Stimulated activated CD4-positive, alpha-beta T cell treated with anti-CD3 and anti-CD28 coated beads, Interleukin-2, amount 100 ng/mL, for 4 hours (primary cell): ENCODE measurements at places on chromosomes 6 and 20.

DNA sequence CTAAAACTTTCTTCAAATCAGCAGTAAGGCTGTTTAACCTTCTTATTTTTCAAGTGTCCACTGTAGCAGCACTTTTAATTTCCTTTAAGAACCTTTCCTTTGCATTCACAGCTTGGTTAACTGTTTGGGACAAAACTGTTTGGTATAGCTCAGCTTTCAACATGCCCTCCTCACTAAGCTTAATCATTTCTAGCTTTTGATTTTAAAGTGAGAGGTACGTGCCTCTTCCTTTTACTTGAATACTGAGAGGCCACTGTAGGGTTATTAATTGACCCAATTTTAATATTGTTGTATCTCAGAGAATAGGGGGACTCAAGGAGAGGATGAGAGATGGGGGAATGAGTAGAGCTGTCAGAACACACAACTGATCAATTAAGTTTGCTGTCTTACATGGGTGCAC, 129.5 kb upstream of the MMS22L start:
- no peak for DNase-seq

- no peak for DNase-seq
Observed at GRCh38 chr20:57837208-57838035, 127.6 kb upstream of the PMEPA1 start.

- no peak for DNase-seq
Observed at GRCh38 chr6:31785475-31785874, 8.3 kb upstream of the VWA7 start.

- DNase-seq = peak; percentile 68
Observed at GRCh38 chr6:44002593-44003344, 124.5 kb downstream of the MRPL14 start.

GRCh38 chr20:58755766-58756449, 63.3 kb downstream of the NPEPL1 start:
- DNase-seq = no peak

DNA sequence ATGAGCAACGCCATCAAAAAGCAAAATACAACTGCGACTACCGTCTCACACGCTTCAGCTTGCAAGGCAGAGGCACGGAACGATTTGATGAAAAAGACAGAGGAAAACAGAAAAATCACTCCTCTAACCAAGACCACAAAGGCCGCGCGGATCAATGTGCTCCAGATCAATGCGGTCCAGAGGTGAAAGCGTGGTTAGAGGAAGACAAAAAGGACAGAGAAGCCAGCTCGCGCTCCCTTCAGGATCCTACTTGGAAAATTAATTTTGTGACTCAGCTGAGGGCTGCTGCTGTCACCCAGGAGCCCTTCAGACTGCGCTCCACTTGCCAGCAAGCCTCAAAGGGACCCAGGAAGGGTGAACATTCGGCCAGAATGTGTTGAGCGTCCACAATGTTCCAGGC, 140.2 kb upstream of the RPS6KA2 start:
- no peak for DNase-seq

GRCh38 chr6:70538376-70538775, 28.4 kb upstream of the SDHAF4 start:
- no peak for DNase-seq

- no peak for DNase-seq
Observed at GRCh38 chr6:39446909-39447308, 124.4 kb upstream of the KCNK16 start.

- DNase-seq = no peak
Observed at GRCh38 chr6:161635975-161636374, 362.1 kb upstream of the AGPAT4 start.

DNA sequence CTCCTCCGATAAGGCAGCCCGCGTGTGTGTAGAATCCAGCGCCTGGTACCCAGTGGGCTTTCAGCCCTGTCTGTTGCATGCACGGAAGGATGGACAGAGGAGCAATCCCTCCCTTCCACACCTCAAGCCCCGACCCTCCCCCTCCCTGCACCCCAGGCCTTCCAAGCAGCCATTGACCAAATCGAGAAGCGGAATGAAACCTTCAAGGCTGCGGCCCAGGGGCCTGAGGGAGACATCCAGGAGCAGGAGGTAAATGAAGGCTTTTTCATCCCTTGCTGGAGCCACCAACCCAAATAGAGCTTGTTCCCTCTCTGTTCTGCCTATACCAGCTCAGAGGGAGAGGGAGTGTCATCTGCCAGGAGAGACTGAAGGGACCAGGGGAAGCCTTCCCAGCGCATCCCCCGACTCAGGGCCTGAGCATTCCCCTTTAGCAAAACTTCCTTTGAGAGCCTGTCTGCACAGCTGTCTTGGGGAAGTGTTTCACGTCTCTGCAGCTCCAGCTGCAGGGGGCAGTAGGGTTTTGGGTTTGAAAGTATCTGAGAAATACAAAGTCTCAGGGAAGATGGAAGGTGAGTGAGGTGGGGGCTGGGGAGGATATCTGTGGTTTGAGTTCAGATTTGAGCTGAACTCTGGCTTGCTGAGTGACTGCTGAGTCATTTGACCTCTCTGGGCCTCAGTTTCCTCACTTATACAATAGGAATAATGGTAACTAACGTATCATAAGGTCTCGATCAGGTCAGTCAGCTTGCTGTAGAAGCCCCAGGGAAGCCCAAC, 16.1 kb downstream of the FGD2 start:
- peak; percentile 69 for DNase-seq

DNA sequence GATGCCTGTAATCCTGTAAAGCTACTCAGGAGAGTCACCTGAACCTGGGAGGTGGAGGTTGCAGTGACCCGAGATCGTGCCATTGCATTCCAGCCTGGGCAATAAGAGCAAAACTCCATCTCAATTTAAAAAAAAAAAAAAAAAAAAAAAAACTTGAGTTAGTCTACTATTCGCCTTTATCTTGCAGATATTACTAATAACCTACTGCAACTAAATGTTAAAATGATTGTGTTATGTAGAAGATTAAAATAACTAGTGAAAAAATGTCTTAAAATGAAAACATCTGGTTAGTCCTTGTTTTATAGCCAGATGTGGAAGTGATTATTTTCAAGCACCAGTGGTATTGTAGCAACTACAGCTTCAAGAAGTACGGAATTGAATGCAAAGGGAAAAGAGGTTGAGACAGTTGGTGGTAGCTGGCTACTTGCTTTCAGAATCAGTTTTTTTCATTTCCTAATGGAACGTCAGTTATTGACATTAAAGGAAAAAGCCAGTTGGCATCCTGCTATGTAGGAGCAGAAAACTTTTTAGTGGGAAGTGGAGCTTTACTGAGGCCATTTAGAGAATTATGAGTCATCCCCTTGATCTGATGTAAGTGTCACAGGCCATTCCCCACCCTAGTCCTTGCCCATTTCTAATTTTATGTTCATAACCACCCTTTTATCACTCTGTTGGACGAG, 43.8 kb upstream of the DYNLRB1 start:
- no peak for DNase-seq

DNA sequence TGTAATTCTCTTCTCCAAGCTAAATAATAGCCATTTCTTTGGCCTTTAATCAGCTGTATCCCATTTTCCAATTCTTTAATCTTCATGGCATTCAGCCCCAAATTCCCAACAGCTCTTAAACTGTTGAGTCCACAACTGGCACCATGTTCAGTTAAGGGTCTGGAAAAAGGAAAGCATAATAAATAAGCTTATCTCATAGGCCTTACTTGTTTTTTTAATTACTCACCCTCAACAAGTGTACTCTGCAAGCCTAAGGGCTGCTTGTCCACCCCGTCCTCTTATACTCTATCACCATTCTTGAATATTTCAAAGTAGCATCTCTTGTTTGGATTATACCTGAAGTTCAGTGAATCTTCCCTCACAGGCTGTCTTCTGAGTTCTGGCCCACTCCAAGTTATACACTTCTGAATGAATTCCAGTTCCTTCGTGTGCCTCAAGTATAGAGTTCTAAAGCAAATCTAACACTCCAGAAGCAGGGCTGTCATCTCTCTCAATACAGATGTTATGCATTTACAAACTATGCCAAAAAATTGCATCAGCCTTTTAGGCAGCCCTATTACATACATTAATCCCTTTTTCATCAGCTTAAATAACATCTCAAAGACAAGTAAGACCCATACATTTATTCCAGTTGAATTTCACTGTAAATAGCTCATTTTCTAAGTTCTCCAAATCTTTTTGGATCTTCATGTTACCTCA, 98.7 kb downstream of the COL21A1 start:
- no peak for DNase-seq

- DNase-seq = no peak
Observed at GRCh38 chr20:15512916-15513315, 1060.3 kb downstream of the KIF16B start.

DNA sequence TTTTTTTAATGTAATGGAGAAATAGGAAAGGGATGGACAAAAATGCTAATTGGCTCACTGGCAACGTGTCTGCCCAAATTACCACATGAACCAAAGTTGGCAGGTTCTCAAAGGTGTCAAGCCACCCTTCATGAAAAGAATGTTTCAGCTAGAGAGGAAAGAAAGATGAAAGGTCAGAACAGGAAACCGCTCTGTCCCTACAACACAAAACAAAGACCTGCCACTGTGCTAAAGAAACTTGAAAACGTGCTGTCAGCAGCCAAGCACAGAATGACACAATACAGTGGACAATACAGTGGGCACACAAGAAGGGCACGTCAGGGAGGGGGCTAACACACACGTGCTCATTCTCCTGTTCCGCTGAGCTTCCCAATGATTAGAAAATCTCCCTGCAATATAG, 4.9 kb downstream of the PREP start:
- no peak for DNase-seq

DNA sequence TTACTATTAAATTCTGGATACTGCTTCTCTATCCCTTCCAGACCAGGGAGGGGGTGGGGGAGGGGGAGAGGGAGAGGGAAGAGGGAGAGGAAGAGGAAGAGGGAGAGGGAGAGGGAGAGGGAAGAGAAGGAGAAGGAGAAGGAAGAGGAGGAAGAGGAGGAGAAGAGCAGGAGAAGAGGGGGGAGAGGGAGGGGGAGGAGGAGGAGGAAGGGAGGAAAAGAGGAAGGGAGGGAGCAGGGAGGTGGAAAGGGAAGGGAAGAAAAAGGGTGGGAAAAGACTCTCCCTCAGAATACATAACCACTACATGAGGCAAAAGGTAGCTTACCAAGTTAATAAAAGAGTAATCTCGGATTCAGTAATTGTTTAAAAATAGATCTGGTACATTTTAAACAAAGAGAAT, 46.0 kb downstream of the FAM184A start:
- DNase-seq = no peak

DNA sequence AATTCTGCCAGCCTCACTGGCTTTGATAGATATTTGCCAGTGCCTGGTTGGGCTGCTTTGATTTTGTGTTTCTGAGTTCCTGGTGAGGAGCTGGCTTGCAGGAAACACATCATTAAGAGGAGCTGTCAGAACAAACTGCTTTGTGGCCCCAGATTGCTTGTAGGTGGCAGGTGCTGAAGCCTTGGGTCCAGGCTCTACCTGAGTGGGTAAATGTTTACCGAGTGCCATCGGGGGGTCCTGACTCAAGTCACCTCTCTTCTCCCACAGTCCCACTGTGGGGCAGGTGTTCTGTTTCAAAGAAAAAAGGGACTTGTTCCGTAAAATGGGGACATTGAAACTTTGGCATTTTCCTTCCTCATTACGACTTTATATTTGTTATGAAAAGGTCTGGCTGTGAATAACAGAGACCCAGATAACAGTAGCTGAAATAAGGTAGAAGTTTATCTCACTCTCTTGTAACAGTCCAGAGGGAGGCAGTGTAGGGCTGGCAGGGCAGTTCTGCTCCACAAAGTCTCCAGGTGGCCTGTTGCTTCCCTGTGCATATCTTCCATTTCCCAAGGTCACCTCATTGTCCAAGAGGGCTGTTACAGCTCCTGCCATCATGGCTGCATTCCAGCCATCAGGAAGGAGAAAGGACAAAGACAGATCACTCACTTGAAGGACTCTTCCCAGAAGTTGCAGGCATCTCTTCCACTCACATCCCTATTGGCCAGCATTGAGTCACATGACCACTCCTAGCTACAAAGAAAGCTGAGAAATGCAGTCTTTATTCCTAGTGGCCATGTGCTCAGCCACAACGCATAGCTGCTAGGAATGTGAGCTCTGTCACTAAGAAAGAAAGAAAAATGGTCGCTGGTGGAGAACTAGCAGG, 149.9 kb upstream of the KCNG1 start:
- DNase-seq = no peak

GRCh38 chr6:72933233-72933632, 292.1 kb downstream of the KHDC1L start:
- no peak for DNase-seq

DNA sequence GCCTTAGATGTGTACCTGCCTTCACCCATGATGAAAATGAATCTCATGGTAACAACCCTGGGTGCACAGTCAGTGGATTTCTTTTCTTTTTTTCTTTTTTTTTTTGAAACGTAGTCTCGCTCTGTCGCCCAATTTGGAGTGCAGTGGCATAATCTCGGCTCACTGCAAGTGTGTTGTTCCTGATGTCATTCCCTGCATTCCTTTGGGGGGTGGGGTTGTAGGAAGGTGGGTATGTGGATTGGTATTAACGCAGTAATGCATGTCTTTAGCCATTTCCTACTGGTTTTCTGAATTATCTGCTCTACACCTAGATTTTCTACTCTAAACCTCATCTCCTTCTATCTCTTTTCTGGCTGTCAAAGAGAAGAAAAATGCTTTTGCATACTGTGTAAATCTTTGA, 146.6 kb downstream of the RNF144B start:
- no peak for DNase-seq

DNA sequence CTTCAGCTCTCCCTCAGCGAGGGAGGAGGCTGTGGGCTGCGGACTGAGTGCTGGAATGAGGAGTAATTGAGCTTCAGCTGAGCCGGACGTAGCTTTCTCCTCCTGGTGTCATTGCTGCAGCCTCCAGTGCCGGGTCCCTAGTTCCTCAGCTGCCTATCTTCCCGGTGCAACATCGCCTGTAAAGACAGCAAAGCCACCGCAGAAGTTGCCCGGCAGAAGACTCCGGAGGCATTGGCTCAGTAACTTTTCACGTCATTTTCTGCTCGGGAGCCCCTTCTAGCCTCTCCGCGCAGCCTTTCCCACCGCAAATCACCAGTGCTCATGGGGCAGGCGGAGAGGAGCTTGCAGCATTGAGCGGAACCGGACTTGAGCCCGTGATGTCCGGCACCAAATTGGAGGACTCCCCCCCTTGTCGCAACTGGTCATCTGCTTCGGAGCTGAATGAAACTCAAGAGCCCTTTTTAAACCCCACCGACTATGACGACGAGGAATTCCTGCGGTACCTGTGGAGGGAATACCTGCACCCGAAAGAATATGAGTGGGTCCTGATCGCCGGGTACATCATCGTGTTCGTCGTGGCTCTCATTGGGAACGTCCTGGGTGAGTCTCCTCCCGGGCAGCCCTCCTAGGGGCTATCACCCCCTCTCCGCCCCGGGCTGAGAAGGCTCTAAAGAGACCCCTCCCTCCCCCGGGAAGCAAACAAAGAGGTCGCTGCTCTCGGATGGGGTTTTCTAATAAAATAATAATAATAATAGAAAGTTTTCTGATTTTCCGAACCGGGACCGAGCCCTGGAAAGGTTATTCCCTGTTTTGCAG, at the start of gene HCRTR2:
Gene HCRTR2, plus strand, starts transcription at position 305 of the 816 bp plus-strand sequence. Its CDS starts 73 bp downstream, at position 378.
- no peak for DNase-seq
